ENCODE measurements at places on chromosomes 5 and 9. TPM values are rescaled to one million over a fixed set of nuclear protein-coding genes. Genes with fewer than 3 reads are reported as not detected.

Gene PCSK1
- 1.4 TPM for total RNA-seq

Gene FKTN
- total RNA-seq = 40.3 TPM

Gene FBP2
- total RNA-seq = not detected

Gene PCDHGB7
- 3.8 TPM for total RNA-seq

Gene PCDHGA4
- total RNA-seq = 1.0 TPM

Gene ZDHHC11
- total RNA-seq = 5.0 TPM

Gene IRX4
- not detected for total RNA-seq

Gene MRPS2
- 57.3 TPM for total RNA-seq

Gene GOLPH3
- total RNA-seq = 56.3 TPM

Gene CCNI2
- not detected for total RNA-seq

Gene ACTL7A
- total RNA-seq = not detected

Gene TAF7
- 46.6 TPM for total RNA-seq

Gene TOR4A
- 11.3 TPM for total RNA-seq

Gene ADAMTS16
- 0.15 TPM for total RNA-seq

Measured in melanocyte of skin (primary cell).